Muscle of back (tissue), 13 donors: ENCODE measurements at places on chromosomes 13 and 19. TPM values are rescaled to one million over a fixed set of nuclear protein-coding genes. Genes with fewer than 3 reads are reported as not detected.

GRCh38 chr19:46404055-46404752, 9.2 kb downstream of the CCDC8 start:
- peak; percentile 93 for DNase-seq

DNA sequence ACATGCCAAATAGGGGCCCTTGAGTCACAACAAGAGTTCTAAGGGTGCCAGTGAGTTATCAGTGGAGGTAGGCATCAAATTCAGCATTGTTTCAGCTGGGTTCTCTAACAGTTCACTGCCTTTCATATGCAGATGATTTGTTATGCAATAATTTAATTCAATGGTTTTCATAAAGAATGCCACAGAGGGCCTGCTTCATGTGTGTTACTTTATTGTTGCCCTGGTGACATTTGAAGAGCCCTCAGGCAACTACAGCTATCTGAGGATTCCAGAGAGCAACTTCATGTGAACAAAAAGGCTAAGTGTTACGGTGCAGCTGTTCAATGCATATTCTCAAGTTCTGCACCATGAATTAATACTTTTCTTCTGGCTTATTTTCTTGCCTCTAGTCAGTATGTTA, 43.1 kb upstream of the STARD13 start:
- no peak for DNase-seq

- no peak for DNase-seq
These were observed 94.6 kb downstream of the LRCH1 start for GRCh38 chr13:46647512-46648065.

GRCh38 chr13:111503376-111503775, 182.9 kb downstream of the TEX29 start:
- no peak for DNase-seq

DNA sequence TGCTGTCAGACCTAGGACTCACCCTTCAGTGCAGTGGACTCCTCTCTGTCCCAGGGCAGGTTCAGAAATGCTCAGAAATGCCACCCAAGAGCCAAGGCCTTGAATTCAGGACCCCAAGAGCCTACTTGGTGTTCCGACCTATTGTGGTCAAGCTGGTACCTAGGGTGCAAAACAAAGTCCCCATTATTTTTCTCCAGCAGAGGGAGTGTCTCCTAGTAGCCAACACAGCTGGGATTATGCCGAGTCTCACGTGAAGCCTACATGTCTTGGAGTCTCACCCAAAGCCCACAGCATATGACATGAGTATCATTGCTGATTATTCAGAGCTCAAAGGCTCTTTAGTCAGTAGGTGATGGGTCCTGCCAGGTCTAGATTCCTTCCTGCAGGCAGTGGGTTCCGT, 671.1 kb upstream of the SPRY2 start:
- no peak for DNase-seq

DNA sequence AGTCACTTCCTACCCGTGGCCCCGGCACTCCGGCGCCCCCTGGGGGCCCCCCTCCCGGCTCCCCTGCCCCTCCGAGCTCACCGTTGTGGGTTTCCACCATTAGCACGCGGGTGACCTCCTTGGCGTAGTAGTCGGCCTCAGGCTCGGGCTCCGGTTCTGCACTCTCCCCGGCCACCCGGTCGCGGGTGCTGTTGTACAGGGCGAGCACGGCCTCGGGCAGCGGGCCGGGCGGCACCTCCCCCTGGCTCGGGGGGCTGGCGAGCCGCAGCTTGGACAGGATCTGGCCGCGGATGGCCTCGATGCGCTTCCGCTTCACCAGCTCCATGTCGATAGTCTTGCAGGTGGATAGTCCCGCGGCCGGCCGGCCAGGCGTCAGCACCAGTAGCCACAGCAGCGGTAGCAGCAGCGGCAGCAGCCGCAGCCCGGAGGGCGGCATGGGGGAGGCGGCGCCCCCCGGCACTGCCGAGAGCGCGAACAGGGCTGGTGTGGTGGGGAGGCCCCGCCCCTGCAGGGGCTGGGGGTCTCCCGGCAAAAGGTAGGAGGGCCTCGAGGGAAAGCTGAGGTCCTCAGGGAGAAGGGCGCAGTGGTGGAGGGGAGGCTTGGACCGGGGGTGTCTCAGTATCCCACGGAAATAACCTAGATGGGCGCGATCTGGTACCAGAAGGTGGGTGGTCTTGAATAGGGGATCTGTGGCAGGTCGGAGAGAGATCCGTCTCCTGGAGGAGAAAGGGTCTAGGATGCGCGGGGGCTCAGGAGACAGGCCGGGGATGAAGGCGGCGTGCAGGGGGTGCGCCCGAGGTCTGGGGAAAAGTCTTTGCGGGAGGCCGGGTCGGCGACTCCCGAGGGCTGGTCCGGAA, 885 bp downstream of the TGFB1 start:
- DNase-seq: no peak

PLIN4 gene
- polyA plus RNA-seq: 3.3 TPM

SPIB gene
- polyA plus RNA-seq: 0.92 TPM

RGL3 gene
- 0.36 TPM for polyA plus RNA-seq

ZNF304 gene
- 10.8 TPM for polyA plus RNA-seq

ZNF761 gene
- polyA plus RNA-seq: 9.6 TPM

ATP8A2 gene
- polyA plus RNA-seq: 1.8 TPM

ZNF71 gene
- 7.7 TPM for polyA plus RNA-seq
